ENCODE measurements at places on chromosomes 13 and 19.
A peak's percentile ranks its signal among the peaks of the same experiment; 100 is the strongest.

DNA sequence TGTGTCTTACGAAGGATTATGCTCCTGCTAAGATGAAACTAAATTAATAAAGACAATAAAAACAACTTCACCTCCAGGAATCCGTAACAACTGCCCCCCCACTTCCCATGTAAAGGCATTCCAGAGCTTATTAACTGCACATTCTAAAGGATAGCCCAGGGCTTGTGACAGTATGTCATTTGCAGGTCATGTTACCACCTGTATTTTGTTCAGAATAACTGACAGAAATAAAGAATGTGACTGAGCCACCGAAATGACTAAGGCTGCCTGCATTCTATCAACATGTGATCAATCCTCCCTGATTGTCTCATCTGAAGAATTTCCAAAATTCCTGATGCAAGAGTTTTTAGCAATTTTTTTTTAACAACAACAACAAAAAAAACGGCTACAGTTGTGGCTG is 117.2 kb downstream of the MIPEP start:
- DNase-seq: no peak

GRCh38 chr13:106484537-106485193 is 50.8 kb downstream of the EFNB2 start:
- DNase-seq: no peak

GRCh38 chr19:35750167-35750566 is 1.8 kb downstream of the LIN37 start:
- no peak for DNase-seq

GRCh38 chr13:99265821-99266426 is 7.7 kb upstream of the GPR18 start:
- DNase-seq: no peak

- no peak for DNase-seq
Measured at GRCh38 chr13:24865163-24865953, 101.4 kb downstream of the RNF17 start.

GRCh38 chr13:43804461-43805070 is 17.8 kb upstream of the ENOX1 start:
- DNase-seq: no peak

DNA sequence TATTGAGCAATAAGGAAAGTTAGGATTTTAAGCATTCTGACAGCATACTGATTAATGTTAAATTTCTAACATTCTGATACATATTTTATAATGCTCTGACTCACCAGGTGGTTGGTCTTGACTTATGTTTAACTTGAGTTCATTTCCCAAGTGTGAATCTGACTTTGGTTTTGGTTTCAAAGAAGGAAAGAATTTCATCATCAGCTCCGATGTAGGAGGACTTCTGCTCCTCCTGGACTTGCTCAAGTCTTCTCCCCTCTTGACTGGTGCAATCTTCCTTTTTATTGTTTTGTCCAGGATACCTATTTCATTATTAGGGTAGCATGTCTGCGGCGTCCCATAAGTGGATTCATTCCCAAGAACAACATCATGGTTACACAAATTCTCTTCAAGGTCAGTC is 141.3 kb downstream of the RNF17 start:
- DNase-seq: no peak

DNA sequence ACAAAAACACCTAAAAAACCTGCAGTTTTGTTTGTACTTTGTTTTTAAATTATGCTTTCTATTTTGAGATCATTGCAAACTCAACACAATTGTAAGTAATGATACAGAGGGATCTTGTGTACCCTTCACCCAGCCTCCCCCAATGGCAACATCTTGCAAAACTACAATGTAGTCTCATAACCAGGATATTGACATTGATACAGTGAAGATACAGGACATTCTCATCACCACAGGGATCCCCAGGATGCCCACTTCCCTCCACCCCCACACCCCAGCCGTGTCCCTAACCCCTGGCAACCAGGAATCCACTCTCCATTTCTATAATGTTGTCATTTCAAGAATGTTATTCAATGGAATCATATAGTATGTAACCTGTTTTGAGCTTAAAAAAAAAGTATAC is 10.3 kb upstream of the C5AR2 start:
- DNase-seq: no peak

- DNase-seq: no peak
Measured at GRCh38 chr13:62040806-62041205, 625.2 kb upstream of the PCDH20 start.

DNA sequence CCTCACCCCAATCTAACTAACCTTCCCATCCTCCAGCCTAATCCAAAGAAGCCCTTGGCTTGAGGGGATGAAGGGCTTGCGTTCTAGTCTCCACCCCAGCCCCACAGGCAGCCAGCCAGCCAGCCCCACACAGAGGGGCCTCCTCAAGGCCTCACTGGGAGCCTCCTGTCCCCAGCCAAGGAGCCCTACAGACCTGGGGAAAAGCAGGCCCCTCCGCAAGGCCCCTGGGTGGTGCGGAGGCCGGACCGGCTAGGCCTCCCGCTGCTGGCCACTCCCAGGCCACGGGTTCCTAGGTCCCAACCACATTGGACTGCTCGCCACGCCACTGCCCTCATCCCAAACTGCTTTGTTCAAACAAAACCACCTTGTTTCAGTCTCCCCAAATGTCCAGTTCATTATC is 78.0 kb downstream of the ZIC5 start:
- DNase-seq: no peak

GRCh38 chr13:42891591-42891990 is 100.5 kb downstream of the EPSTI1 start:
- DNase-seq: no peak

DNA sequence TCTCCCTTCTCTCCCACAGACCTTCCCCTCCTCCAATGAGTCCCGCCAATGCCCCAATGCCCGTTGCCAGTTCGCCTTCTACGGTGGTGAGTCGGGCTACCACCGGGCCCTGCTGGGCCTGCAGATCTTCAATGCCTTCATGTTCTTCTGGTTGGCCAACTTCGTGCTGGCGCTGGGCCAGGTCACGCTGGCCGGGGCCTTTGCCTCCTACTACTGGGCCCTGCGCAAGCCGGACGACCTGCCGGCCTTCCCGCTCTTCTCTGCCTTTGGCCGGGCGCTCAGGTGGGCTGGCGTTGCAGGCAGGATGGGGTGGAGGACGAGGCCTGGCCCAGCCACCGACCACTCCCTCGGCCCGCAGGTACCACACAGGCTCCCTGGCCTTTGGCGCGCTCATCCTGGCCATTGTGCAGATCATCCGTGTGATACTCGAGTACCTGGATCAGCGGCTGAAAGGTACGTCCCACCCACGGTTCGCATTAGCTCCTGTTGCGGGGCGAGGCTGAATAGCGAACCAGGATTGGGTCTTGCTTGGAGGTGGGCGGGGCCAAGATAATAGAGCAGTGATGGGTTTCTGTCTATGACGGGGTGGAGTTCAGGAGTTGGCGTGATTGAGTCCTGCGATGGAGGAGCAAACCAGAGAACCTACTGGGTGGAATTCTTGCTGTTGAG is 11.1 kb downstream of the SLC44A2 start:
- no peak for DNase-seq

- DNase-seq: no peak
Measured at GRCh38 chr13:62418872-62419271, 1003.2 kb upstream of the PCDH20 start.

- DNase-seq: no peak
Measured at GRCh38 chr13:34567597-34567996, 374.5 kb upstream of the NBEA start.

GRCh38 chr19:53813996-53814395 is 10.1 kb downstream of the NLRP12 start:
- no peak for DNase-seq

DNA sequence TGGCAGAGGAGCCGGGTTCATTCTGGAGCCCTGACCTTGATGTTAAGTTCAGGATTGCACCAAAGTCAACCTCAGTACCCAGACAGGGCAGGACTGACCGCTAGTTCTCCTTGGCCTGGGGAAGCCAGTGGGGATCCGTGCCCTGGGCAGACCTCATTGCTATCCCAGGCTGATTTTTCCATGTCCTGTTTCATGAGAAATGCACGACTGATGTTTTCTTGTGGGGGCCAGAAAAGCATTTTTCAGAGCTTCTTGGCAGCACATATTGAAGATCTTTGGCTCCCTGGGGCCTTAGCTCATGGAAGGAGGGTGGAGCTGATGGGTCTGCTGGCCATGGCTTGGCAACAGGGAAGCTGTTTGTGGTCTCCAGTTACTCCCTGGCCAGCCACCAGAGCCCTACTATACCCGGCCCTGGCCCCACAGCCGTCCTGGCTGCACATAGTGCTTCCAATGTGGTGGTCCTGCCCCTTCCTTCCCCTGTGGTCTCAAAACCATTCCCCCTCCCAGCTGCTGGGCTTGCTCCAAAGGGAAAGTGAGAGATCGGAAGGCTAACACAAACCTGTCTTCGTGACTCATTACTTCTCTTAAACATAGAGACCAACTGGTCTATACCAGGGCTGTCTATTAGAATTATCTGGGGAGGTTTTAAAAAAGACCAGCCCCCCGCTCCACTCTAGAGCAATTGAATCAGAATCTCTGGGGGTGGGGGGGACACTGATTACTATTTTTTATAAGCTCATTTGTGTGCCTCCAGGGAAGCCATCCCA is 11.2 kb downstream of the IL17D start:
- no peak for DNase-seq

GRCh38 chr19:47002106-47002766 is 17.4 kb upstream of the NPAS1 start:
- DNase-seq: no peak

- peak; percentile 51 for DNase-seq
Measured at GRCh38 chr19:10431254-10431942, 11.1 kb downstream of the PDE4A start.

DNA sequence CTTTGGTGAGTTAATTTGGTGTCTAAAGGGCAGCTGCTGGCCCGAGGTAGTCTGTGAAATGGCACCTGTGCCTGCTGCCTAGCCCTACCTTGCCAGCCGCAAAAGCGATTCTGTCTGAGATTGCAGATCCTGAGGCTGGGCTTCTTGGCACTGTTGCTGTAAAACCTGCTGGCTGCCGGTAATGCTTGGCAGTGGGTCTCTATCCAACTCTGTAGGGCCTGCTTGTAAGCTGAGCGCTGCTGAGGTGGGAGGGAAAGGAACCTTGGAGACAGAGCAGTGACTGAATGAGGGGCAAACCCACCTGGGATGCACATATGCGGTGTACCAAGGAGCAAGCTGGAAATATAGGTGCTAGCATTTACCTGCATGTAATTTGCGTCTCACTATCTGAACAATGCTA is 11.7 kb downstream of the LCP1 start:
- no peak for DNase-seq

DNA sequence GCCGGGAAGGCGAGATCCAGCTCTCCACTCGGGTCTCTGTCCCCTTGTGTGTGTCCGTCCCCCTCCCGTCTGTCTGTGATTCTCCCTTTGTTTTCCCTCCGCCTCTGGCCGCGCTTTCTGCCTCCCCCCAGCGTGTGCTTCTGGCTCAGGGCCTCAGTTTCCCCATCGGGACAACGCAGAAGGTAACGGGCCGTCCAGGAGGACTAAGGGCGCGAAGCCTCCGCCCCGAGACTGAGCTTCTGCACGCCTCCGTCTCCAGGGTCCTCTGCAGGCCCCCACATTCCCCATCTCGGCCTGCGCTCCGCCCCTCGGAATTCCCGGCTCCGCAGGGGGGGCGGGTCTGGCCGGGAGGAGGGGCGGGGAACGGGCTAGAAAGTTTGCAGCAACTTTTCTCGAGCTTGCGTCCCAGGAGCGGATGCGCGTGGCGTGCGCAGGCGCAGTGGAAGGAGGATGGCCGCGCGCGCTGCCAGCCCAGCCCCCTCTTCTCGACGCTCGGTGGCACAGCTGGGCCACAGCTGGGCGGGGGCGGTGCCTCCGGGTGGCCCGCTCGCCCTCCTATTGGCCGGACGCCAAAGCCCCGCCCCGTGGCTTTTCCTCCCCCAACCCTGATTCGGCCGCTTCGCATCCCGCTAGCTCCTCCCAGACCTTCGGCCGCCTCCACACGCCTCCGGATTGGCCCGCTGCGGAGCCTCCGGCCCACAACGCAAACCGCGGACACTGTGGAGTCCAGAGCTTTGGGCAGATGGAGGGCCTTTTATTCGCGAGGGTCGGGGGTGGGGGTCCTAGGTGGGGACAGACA is at the start of gene SIX5:
TSS of gene SIX5 (minus strand) at position 269 of the 799 bp plus-strand sequence. CDS start 408 bp downstream, outside the sequence.
- peak; percentile 97 for DNase-seq

DNA sequence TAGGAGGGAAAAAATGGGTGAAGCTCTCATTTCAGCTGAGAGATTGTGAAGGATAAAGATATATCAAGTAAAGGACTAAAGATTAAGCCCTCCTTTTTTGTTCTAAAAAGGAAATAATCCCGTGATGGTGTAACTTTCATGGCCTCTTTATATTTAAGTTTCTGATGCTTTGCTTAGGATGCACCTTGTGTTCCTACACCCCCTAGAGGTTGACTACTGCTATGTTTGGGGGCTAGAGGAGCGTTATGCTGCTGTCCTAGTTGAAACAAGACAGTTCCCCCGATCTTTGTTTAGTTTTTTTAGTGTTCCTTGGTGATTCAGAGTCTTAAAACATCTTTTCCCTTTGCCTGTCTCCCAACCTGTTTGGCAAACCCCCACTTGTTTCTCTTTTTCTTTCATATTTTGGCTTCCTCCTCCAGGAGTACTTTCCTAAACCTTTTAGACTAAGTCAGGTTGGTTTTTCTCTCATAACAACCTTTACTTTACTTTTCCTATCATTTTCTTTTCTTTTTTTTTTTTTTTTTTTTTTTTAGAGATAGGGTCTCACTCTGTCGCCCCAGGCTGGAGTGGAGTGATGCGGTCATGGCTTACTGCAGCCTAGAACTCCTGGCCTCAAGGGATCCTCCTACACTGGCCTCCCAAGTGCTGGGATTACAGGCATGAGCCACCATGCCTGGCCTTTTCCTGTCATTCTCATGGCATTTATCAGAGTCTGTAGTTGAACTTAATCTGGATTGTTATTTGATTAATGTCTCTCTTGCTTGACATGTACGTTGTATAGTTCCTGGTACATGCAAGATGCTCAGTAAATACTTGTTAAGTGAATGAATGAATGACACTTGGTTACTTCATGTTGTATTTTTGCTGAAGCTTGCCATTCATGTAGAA is 2.8 kb downstream of the UBA2 start:
- peak; percentile 33 for DNase-seq

DNA sequence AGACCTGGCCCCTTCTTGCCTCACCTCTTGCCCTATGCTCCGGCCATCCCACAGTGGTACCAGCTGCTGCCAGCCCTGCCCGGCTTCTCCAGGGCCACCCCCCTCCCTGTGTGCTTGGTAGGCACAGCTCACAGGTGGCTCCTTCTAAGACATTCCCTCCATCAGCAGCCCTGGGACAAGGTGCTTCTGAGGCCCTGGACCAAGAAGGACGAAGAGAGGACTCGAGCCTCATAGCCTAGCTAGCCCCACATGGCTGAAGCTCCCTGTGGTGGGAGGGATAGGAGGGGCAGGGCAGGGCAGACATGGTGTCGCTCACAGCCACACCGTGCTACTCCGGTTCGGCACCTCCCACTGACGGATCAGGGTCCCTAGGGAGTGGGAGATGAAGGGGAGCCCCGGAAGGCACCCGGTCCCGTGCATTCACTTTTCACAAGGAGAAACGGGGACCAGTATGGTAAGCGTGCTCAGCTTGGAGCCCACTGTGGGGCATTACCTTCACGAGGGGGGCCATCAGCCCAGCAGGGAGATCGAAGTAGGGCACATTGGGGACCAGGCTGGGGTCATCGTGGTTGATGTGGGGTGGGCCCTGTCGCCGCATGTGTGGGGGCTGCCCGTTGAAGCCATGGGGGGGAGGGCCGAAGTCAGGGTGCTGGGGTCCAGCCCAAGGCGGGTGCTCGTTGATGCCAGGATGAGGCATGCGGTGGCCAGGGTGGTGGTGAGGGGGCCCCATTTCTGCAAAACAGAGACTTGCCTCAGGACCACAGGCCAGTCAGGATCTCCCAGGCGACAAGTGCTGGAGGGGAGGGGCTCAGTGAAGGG is 19.5 kb downstream of the CHERP start:
- DNase-seq: no peak

- no peak for DNase-seq
Measured at GRCh38 chr13:32199168-32199567, 116.0 kb downstream of the ZAR1L start.

All from stimulated activated CD4-positive, alpha-beta T cell treated with anti-CD3 and anti-CD28 coated beads, Interleukin-15, amount 100 ng/mL, for 24 hours (primary cell).